Dorsolateral prefrontal cortex (tissue), 122 donors: ENCODE measurements at places on chromosomes 2 and 18.

DNA sequence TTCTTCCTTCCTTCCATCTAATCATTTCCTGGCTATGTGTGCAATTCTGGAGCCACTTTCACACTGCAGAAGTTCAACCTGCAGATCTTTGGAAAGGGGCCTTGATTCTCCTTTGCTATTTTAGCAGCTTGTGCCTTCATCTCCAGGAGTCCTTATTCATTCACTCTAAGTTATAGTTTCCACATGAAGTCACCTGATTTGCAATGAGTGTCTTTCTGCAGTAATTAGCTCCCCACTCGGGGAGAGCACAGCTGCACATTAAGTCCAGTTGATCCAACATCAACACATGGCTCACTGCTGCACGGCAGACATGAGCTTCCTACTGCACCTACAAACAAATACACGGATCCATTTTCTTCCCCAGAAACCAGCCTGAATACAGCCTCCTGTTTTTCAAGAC, 323.1 kb upstream of the TNP1 start:
- no peak for DNase-seq

DNA sequence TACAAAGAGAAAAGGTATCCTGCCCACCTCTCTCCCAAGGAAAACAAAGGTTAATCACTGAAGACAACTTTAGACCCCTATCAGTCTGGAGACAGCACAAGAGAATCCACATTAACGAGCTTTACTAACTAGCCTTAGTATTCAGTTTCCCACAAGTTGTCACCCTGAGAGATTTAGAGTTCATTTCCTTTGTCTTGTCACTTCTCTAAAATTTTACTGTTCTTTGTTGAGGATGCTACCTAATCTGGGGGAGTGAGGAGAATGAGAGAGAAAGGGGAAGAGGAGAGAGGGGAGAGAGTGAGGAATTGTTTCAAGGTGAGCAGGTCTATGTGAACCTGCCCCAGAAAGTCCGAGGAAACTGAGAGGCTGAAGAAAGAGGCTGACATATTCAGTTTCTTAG, 28.4 kb downstream of the C2orf76 start:
- DNase-seq, result no peak

DNA sequence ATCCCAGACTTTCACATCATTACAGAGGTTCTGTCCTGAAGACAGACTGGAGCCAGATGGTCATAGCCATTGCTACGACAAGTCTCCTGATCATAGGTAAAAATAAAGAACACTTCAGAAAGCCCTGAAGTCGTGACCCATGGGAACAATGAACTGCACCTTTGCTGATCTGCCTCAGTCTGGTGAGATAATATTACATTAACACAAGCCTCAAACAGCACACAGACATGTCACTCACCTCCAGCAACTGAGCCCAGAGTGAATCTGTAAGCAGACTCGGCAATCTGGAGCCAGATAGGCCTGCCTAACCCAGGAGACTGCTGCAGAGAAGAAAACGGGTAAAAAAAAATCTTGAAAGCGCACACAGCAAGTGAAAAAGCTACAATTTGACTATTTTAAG, 79.2 kb downstream of the SLC25A12 start:
- no peak for DNase-seq

GRCh38 chr2:200263279-200263678, 43.2 kb upstream of the SPATS2L start:
- no peak for DNase-seq

DNA sequence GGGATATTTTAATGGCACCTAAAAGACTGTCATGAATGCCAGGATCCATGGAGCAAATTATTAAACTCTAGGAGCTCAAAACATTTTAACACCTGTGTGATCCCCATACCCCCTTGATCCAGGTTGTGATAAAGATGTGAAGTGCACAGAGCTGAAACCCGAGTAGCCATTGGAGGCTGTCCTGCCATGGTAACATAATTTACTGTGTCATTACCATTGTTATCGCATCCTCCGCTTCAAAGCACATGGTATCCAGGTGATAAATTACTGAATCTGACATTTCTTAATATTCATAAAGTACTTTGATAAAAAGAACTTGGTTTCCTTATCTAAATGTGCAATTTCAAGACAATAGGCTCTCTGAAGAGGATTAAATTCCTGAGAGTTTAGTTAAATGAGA, 109.3 kb downstream of the CHST9 start:
- no peak for DNase-seq

GRCh38 chr2:102342888-102343287, 12.7 kb upstream of the IL18R1 start:
- DNase-seq, result no peak

GRCh38 chr2:164793529-164793928, 48.1 kb downstream of the COBLL1 start:
- no peak for DNase-seq

GRCh38 chr2:227578642-227579041, 20.1 kb upstream of the SCYGR2 start:
- no peak for DNase-seq

DNA sequence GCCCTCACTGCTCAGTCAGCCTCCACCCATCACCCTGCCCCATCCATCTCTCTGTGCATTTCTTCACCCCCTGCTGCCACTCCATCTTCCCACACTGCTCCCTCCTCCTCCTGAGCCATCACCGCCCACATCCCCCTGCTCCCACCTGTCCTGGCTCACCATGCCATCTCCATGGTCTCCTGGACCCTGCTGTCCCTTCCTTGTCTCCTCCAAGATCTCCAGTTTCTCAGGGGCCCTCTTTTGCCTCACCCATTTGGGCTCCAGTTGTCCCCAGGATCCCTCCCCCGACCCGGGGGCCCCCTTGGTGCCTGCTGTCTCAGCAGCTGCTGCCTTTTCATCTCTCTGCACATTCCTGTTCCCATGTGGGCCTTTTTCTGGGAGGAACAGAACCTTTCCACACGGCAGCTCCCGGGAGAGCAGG, 10.6 kb downstream of the SPEG start:
- no peak for DNase-seq

DNA sequence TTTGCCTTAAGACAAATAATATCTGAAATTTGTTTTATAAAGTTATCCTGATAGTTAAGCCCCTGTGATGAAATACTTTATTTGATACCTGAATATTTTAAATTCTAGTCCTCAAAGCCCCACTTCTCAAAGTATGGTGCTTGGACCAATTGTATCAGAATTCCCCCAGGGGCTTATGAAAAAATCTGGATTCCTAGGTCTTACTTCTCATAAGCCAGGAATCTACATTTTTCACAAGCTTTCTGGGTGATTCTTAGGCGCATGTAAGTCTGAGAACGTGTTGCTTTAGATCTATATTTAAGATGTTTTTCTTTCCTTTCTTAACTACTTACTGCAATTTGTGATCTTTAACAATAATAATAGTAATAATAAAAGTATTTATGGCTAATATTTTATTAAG, 53.1 kb downstream of the MYO1B start:
- DNase-seq, result no peak

GRCh38 chr2:41194230-41194629, 742.3 kb upstream of the SLC8A1 start:
- DNase-seq, result no peak

- DNase-seq, result no peak
These were observed 33.7 kb upstream of the FAM98A start for GRCh38 chr2:33632831-33633230.

DNA sequence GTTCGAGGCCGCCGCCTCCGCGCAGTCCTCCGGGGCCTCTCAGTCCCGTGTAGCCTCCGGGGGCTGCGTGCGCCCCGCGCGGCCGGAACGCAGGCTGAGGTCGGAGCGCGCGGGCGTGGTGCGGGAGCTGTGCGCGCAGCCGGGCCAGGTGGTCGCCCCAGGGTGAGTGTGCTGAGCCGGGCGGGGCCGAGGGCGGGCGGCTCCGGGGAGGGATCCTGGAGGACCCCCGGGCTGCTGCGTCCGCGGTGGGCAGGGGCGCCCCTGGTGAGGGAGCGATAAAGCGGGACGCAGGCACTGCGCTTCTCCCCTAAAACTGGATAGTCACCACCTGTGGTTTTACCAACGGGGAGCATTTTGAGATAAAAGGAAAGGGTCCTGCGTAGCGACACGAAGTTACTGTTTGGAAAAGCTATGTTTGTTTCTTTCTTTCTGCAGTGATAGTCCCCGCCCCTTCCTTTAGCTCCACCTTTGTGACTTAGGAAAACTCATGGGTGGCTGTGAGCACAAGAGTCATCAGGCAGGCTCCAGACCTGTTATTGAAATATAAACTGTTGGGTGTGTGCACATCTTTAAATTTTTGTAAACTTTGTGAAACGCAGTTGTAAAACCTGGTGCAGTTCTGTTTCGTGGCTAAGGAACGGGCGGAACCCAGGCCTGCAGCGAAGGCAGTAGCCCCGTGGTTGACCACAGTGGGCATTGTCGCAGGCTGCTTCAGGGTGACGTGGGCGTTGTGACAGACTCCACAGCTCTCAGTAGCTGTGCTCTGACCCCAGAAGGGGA, 687 bp downstream of the CTDP1 start:
- DNase-seq, result no peak

- DNase-seq, result no peak
These were observed 66.6 kb upstream of the PELI1 start for GRCh38 chr2:64210816-64211215.

GRCh38 chr2:162126111-162126519, 25.9 kb downstream of the GCG start:
- DNase-seq, result peak; percentile 16

- DNase-seq, result no peak
These were observed 73.6 kb downstream of the BOD1L2 start for GRCh38 chr18:57220480-57220879.

- no peak for DNase-seq
These were observed 144.3 kb downstream of the MTCL1 start for GRCh38 chr18:8849696-8850095.

- no peak for DNase-seq
These were observed 370.0 kb downstream of the TGIF1 start for GRCh38 chr18:3819961-3820360.

DNA sequence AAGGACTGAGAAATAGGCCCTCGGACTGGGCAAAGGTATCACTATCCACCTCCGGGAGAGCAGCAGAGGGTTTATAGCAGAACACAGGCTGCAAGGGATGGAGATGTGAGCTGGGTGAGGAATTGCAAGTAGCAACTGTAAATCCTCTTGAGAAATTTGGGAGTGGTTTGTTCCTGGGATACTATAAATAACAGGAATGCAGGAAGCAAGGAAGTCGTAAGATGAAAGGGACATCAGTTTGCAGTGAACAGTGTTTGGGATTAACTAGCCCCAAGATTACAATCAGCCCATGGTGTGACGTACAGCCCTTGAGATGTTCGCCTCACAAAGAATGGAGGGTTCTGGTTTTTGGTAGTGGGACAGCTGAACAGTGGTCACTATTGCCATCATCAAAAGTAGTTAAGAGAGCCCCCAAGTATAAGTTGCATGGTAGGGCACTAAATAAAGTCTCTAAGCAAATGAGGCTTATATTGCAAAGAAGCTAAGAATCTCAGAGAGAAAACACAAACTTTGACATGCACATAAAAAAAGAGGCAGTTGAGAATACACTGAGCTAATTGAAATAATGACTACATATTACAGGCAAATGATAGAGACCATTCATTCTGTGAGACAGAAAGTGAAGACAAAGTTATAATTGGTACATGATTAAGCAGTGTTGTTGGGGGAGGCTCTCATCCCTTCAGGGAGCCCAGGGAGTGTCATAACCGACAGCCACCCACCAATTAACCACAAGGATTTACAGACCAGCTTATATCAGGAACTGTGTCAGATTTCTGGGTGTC, 362.5 kb upstream of the ACVR2A start:
- no peak for DNase-seq

- DNase-seq, result no peak
These were observed 69.4 kb downstream of the EMILIN2 start for GRCh38 chr18:2916184-2916583.

GRCh38 chr2:44822174-44822573, 119.3 kb upstream of the SIX3 start:
- no peak for DNase-seq

DNA sequence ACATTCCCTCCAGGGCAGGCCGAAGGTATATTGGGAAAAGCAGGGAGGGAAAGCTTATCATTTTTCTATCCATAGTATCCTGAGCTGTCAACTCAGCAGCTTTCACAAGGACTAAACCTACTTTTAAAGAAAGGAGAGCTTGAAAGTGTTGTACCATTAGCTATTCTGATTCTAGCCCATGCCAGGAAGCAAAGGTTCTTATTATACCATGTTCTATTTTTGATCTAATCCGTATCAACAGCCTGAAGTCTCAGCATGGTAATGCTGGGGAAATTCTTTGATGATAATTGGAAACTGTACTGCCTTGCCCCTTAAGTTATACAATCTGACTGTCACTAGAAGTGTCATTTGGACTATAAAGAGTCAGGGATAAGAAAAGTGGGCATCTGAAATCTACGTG, 193.3 kb downstream of the IKZF2 start:
- no peak for DNase-seq

DNA sequence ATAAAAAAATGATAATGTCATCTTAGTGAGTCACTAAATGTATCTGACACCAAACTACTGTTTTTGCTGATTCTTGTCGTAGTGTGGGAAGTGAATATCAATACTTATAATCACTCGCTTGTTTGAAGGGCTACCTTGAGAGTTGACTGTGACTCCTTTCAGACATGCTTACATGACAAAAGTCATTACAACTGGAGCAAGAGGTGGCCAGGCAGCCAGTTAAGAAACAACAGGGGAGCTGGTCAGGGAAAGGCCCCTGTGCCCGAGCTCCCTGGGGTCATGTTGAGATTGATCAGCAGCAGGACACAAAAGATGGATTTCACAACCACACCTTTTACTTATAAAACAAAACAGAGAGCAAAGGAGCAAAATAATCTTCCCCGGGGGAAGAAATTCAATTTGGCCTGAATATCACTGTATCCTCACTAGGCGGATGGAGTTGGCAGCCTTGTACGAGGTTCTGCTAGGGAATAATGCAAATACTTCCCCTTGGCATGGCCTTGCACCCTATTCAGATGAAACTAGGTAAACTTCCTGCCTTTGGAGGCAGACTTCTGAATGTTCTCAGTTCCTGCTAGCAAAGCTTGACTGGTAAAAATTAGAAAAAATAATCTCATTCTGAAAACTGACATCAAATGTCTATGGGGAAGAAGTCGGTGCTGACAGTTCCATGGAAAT, 101.2 kb downstream of the DYNC1I2 start:
- no peak for DNase-seq

DNA sequence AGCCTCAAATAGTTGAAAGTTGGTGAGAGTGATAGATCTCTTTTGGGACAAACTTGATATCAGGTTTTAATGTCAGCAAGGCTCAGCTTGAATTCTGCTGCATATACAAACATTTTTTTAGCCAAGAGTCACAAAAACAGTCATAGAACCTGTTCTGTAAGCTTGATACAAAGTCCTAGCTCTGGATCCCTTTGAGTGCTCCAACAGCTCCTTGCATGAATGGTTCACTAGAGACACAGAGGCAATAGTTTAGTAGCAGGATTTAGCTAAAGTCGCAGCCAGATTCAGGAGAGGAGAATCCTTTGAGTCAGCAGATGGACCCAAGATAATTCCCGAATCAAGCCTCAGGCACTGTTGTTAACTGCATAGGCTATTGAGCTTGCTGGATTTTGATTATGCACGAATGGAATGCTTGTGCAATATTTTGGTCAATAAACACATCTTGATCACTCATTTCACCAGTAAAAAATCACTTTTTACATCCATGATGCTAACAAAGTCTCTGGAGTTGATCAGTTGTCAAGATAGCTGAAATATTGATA, 148.6 kb downstream of the KLHL14 start:
- no peak for DNase-seq

- DNase-seq, result no peak
These were observed 445.4 kb upstream of the DSEL start for GRCh38 chr18:67961701-67962440.
